Activated T-cell treated with anti-CD3 and anti-CD28 coated beads, Interleukin-2, amount 50 U/mL, for 72 hours (primary cell): ENCODE measurements at places on chromosomes 4 and X. TPM values are rescaled to one million over a fixed set of nuclear protein-coding genes. Genes with fewer than 3 reads are reported as not detected.

DNA sequence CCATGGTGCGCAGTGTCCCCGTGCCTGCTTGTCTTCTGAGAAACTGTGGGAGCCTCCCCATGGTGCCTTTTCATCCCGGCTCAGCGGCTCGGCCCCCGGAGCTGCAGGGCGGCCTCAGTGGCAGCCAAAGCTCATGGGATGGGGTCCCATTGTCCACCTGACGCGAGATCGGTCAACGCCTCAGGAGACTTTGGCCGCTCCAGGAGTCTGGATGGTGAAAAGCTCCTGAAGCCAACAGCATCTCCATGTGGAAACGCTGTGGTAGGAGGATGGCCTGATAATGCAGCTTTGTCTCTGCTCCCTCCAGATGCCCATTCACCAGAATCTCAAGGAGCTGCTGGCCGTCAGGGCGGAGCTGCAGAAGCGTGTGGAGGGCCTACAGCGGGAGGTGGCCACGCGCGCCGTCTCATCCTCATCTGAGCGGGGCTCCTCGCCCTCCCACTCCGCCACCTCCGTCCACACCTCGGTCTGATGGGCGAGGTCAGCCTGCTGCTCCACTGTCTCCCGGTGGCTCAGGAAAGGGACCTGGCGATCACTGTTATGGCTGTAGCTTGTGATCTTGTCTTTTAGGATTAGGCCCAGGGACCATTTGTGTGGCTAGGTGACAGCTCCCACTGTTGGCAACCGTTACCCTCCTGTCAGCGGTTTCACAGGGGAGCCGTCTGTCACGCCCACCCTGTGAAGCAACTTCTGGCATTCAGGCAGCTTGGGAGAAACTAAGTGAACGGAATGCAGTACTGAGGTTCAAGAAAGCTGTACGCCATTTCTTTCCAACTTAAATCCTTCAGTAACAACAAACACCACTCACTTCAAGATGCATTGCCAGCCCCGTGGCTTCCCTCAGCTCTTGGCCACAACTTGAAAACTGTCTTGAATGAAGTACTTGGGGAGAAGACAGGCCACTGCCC, 69.3 kb downstream of the MTMR1 start:
- peaks cover 3% of the 10 kb centered on the region for H3K36me3 ChIP-seq
- peak overlapping the region; percentile 19 for H3K27ac ChIP-seq
- no peak for DNase-seq
- H3K4me1 ChIP-seq: no peaks in the 10 kb centered on the region

- H3K27me3 ChIP-seq: peaks cover 9% of the 10 kb centered on the region
- no peak overlapping the region for H3K27ac ChIP-seq
- H3K4me1 ChIP-seq: peaks cover 6% of the 10 kb centered on the region
- no peaks in the 10 kb centered on the region for H3K36me3 ChIP-seq
- no peak overlapping the region for H3K4me3 ChIP-seq
Observed at GRCh38 chr4:184100297-184100885, 117.3 kb downstream of the ENPP6 start.

GRCh38 chr4:106058921-106059320, 163.7 kb downstream of the NPNT start:
- H3K27me3 ChIP-seq: no peaks in the 10 kb centered on the region
- no peak for DNase-seq
- no peak overlapping the region for H3K4me3 ChIP-seq
- no peak overlapping the region for H3K27ac ChIP-seq
- no peaks in the 10 kb centered on the region for H3K4me1 ChIP-seq
- H3K36me3 ChIP-seq: peaks cover 2% of the 10 kb centered on the region

GRCh38 chrX:47817897-47818296, 18.8 kb upstream of the ZNF81 start:
- no peak overlapping the region for H3K4me3 ChIP-seq
- peaks cover 23% of the 10 kb centered on the region for H3K27me3 ChIP-seq
- H3K27ac ChIP-seq: no peak overlapping the region
- peaks cover 6% of the 10 kb centered on the region for H3K4me1 ChIP-seq
- no peaks in the 10 kb centered on the region for H3K36me3 ChIP-seq

Gene IRF2
- 70.3 TPM for total RNA-seq

- H3K4me3 ChIP-seq: no peak overlapping the region
- no peak for DNase-seq
- no peaks in the 10 kb centered on the region for H3K4me1 ChIP-seq
Observed at GRCh38 chr4:25144870-25145481, 15.3 kb downstream of the SEPSECS start.

- no peak overlapping the region for H3K27ac ChIP-seq
- no peaks in the 10 kb centered on the region for H3K36me3 ChIP-seq
- no peaks in the 10 kb centered on the region for H3K4me1 ChIP-seq
- no peak overlapping the region for H3K4me3 ChIP-seq
- DNase-seq: no peak
Observed at GRCh38 chr4:124111411-124111810, 601.1 kb downstream of the ANKRD50 start.

DNA sequence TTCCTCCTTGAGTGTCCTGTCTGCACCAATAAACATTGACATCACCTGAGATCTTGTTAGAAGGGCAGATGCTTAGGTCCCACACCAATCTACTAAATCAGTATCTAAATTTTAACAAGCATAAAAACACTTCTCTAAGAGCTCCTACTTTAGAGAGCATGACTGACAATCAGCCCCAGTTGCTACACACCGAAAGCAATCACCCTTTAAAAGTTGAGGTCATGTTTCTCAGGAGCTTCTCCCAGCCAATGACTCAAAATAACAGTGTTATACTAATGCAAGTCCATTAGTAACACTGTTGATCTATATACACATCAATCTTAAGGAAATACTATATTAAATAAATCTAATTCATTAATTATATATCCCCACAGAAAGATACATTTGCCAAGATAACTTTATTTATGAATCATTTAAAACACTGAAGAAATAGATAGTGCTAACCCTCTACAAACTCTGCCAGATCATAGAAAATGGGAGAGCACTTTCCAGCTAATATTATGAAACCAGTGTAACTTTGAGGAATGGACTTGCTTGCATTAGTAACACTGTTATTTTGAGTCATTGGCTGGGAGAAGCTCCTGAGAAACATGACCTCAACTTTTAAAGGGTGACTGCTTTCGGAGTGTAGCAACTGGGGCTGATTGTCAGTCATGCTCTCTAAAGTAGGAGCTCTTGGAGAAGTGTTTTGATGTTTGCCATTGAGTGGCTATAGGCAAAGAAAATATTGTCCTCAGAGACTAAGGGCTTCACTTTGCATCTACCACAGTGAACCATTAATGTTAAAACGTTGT, 109.8 kb upstream of the HDX start:
- DNase-seq: no peak
- no peaks in the 10 kb centered on the region for H3K36me3 ChIP-seq
